CD4-positive, alpha-beta T cell treated with Interleukin-21 for 1 hour (primary cell): ENCODE measurements at places on chromosomes 12 and 14.

GRCh38 chr14:94868772-94869072 lies 98.8 kb upstream of the GSC start:
- no peak for DNase-seq

DNA sequence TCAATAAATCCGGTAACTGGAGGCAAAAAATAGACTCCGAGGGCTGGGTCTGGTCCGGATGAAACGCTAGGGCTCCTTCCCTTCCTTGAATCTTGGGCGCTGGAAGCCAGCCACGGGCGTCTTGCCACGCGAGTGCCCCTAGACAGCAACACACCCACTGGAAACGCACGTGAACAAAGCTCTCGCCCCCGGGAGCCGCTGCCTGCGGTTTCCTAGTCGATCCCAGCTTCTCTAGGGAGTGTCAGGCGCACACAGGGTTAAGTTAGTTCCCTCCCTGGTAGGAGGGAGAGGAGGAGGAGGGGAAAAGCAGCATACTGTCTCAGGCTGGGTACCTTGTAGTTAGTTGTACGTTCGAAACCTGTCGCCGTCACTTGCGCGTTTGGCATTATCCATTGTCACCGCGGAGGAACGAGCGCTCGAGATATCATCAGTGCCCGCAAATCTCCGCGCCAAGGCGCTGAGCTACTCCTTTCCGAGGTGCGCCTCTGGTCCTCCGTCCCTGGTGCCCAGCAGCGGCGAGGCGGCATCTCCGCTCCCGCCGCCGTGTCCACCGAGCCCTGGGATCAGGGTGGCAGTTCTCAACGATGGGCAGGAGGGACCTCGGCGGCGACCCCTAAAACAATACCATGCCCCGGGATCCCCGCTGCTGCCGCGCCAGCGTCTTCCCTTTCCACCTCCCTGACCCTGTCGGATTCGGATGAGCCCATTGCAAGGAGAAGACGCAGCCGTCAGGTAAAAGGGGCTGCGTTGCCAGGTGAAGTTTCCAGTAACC lies at the start of gene FLRT2:
FLRT2 (plus strand) TSS at position 342 of the 772 bp plus-strand sequence. CDS start 91,371 bp downstream, outside the sequence.
- DNase-seq, result no peak

DNA sequence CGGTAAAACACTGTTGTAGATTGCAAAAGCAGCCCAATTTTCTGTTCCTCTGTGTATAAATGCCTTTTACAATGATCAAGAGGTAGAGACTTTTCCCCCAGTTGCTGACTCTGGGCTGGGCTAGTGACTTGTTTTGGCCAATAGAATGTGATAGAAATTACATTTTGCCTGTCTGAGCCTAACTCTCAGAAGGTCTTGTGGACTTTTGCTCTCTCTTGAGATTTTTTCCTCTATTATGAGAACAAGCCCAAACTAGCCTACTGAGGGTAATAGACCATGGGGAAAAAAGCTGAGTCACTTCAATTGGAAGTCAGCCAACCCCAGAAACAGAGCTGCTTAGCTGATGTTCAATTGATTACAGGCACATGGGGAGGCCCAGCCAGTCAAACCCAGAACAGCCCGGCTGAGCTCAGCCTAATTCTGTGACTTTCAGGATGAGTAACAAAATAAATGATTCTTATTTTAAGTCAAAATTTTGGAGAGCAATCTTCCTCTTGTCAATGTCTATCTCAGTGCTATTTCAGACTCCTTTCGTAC lies 61.4 kb downstream of the MYF5 start:
- DNase-seq, result no peak

GRCh38 chr12:13591059-13591458 lies 390.3 kb downstream of the GRIN2B start:
- DNase-seq, result no peak

DNA sequence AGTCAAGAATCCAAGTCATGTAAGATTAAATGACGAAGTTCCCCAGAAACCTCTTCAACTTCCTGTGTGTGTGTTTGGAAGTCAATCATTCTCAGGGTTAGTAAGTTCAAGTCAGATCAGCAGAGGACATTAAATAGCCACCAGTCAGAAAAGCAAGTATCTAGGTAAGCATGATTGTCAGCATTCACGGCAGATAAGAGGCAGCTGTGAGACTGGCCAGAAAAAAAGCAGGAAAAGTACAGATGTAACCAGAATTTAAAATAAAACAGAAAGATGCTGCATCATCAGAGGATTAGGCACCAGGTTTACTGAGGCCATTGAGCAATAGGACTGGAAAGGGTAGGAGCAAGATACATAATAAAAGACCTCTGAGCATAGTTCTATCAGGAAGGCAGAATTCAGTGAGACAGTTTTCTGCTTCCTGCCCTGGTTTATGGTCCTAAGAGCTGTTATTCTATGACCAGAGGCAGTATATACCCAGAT lies 606.9 kb downstream of the FSCB start:
- no peak for DNase-seq

DNA sequence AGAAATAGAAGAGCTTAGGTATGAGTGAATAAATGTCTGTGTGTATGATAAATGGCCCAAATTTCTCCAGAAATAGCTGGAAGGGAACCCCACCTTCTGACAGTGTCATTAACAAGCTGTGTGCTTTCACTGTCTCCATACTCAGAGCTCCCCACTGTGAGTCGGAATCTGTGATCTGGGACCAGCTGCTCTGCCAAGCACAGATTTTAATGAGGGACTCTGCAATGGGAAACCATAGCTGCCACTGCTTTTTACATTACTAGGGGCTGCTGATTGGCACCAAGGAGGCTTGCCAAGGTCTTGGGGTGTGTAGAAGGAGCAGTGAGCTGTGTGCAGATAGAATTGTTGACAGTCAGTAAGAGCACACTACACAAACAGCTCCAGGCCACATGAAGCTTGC lies 244.2 kb upstream of the CCDC196 start:
- DNase-seq, result no peak

DNA sequence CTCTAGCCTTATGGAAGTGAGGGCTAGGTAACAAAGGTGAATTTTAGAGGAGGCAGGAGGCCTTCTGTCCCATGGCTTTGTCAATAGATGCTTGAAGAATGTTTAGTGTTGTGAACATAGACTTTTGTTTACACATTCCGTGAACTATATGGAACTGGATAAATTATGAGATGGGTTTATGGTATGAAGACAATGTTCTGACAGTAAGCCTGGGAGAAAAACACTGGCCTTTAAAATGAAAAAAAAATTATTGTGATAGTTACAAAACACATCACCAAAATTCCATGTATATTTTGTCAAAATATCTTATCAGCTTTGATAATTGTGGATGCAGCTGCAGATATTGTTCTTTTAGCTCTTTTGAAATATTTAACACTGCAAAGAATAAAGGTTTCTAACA lies 251.5 kb upstream of the DCN start:
- DNase-seq, result no peak
